Activated CD4-positive, alpha-beta T cell treated with anti-CD3 and anti-CD28 coated beads for 24 hours (primary cell): ENCODE measurements at places on chromosomes 13 and 19.
A peak's percentile ranks its signal among the peaks of the same experiment; 100 is the strongest.

GRCh38 chr19:57747472-57747807 is 825 bp downstream of the ZNF776 start:
- DNase-seq, result no peak

GRCh38 chr19:42254089-42254849 is 659 bp downstream of the ERF start:
- DNase-seq, result peak; percentile 63

GRCh38 chr19:10431943-10432735 is 11.8 kb downstream of the PDE4A start:
- no peak for DNase-seq

DNA sequence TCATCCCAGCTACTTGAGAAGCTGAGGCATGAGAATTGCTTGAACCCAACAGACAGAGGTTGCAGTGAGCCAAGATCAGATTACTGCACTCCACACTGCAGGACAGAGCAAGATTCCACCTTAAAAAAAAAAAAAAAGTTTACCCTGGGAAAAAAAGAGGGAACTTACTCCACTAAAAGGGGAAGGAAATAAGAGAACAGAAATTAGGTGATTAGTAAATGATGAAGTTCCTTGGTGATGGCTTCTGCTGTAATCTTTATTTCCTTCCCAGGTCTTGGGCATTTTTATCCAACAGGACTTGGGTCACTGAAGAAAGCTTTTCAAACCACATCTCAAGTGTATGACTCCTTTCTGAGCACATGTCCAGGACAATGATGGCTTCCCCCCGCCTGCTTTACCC is 9.3 kb downstream of the ZNF780A start:
- DNase-seq, result no peak

DNA sequence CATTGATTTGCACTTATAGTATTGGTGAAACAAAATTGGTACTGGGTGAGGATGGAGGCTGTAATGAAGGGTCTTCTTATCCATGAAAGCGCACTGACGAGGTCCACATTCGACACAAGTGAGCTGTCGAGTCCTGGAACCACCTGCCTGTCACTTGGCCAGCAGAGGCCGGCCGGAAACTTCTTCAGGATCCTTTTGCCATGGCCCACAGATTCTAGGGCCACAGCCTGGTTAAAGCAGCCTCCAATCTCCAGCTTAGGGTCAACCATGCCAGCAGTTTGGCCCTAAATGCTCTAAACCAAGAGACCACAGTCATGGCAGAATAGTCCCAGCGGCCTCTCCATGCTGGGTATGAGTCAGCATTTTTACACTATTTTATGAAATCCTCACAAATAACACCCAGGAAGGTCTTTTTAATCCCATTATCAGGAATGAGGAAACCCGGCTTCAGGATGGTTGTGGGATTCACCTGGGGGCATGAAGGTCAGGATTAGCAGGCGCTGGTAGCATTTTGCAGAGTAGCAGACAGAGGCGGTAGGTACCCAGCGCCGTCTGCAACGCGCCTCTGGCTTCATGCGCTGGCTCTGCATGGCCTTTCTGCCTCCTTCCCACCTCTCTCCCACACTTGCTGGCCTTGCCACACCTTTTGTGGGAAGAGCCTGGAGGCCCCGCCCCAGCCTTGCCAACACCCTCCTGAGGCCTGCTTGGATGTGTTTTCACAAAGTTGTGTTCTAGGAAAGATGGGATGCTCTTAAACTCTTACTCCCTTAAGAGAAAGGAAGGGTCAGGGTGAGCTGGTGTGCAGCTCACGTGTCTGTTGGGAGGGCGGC is 15.2 kb downstream of the GAS6 start:
- DNase-seq, result no peak

DNA sequence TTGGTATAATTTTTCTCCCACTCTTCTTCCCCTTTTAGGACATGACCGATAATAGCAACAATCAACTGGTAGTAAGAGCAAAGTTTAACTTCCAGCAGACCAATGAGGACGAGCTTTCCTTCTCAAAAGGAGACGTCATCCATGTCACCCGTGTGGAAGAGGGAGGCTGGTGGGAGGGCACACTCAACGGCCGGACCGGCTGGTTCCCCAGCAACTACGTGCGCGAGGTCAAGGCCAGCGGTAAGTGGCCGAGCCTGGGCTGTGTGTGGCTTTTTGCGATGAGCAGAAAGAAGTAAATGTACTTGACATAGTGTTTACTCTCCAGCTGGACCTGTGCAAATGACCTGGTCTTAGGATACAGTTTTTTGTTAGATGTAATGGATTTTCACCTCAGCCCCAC is 102.5 kb downstream of the ARHGEF7 start:
- DNase-seq, result no peak

DNA sequence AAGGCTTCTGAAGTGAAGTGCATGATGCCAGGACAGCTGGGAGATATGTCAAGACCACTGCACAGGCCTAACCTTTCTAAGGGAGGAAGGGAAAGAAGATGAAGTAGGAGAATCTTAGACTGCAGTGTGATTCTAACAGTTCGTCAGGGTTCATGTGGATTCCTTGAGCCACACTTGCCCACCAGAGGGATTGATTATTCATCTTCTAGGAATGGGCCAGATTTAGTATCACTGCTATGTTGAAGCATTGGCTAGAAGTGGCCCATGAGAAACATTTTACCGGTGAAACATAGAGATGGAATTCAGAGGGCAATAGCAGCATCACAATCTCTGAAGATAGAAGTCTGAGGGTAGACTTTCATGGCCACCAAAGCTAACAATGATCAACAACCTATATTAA is 550.8 kb upstream of the SLITRK1 start:
- no peak for DNase-seq

DNA sequence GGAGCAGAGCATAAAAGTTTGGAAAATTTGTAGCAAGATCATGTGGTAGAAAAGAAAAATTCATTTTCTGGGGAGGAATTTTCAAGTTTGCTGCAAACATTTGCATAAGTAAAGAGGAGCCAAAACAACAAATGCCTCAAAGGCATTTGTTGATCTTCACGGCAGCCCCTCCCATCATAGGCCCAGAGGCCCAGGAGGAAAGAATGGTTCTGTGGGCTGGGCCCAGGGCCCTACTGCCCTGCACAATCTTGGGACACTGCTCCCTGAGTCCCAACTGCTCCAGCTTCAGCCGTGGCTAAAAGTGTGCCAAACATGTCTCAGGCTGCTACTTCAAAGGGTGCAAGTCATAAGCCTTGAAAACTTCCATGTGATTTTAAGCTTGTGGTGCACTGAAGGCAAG is 11.3 kb downstream of the LGALS13 start:
- no peak for DNase-seq

DNA sequence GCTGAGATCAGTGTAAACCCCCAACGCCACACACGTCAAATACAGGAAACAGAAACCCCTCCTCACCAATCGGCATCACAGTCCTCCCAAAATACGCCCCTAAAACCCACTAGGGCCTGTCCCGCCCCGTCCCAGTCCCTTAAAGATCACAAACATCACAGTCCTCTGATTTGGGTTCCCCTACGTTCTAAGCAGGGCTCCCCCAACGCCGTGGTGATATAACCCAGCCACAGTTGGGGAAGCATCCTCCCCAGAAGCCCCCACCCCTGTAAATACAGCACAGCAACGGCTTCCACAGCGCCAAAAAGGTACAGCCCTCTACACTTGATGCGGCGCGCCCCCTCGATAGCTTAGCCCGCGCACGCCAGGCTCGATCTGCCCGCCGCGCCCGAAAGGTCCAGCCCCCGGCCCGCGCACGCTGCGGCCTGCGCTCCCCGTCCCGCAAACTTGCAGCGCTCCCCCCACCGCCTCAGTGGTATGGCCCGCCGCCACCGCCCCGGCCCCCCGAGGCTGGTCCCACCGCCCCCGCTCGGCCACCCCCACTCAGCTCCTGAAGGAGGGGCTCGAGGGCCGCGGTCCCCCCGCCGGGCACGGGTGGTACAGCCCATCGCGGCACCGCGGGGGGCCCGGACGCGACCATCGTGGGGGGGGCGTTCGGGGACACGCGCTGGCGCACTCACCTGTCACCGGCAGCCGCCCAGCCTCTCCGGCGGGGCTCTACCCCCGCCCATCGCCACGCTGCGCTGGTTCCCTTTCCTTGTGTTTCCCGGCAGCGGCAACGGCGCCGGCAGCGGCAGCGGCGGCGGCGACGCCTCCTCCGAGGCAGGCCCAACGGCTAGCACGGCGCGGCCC is at the start of gene AKT2:
Gene AKT2 (minus strand): TSS at position 845 of the 852 bp plus-strand sequence. CDS start 20,078 bp downstream, outside the sequence.
- peak; percentile 21 for DNase-seq

DNA sequence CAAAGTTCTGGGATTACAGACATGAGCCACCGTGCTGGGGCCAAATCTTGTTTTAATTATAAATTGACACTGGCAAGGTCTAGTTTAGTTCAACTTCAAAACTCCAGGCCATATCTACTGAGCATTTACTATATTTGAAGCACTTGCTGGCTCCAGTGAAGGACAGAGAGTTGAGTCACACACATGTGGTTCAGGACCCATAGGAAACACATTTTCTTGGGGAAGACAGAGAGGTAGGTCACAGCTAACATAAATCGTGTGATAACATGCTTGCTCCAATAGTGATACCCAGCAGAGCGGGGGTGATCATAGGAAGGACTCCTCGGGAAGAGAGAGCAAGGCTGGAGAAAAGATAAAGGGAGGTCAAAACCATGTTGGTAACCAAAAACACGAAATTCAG is 170.6 kb upstream of the TSC22D1 start:
- no peak for DNase-seq

- no peak for DNase-seq
Measured at GRCh38 chr13:59776924-59777690, 386.6 kb downstream of the DIAPH3 start.

DNA sequence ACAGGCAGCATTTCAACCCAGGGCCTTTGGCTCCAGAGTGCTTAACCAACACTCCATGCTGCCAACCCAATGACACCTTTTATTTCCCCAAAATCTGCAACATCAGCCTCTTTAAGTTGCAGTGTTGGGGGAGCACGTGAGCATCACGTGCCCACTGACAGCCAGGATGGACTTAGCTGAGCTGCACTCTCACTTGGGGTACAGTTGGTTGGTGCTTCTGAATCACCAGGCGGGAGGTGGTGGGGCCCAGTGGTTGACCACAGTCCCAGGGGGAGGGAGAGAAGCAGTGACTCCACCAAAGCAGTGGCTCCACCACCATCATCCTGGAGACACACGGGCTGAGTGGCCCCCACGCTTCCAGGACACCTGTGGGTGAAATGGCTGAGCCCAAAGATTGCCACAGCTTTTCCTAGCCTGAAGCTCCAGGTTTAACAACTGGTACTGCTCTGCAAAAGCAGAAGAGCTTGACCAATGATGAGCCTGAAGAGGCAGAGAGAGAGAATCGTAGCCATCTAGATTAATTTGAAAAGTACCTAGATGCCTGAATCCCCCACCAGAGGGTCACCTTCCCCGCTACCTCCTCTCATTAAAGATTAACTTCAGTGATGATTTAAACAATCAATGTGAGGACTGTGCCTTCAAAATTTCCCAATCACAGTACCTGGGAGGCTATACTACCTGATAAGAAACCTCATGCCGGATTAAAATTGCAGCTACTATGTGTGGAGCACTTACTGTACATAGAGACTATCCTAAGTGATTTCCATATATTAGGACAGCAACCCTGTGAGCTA is 193.8 kb downstream of the FOXO1 start:
- no peak for DNase-seq

GRCh38 chr19:29501816-29502580 is 23.8 kb upstream of the VSTM2B start:
- no peak for DNase-seq

DNA sequence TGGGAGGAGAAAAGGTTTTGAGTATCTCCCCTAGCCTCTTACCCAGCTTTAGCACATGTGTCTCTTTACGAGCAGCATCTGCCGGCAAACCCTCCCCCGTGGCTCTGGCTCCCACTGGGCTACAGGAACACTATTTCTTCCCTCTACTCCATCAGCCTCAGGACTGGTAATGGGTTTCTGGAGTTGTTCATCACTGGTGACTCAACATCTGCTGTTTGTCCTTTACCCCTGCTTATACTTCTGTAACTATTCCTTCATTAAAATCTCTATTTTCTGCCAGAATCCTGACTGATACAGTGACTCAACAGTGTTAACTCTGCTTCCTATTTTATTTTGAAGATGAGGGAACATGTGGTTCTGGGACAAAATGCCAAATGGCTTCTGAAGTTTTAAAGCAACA is 437.3 kb upstream of the HTR2A start:
- no peak for DNase-seq

DNA sequence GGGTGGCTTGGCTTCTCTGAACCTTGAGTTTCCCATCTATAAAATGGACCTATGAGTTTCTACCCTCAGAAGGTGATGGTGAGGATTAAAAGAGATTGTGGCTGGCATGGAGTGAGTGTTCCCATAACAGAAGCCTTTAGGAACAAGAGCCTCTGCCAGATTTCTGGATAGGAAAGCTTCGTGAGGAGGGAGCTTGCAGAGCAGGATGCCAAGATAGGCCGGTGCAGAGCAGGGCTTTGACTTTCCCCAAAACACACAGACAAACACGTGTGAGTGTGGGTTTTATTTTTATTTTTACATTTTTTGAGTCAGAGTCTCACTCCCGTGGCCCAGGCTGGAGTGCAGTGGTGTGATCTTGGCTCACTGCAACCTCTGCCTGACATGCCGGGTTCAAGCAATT is 3.7 kb upstream of the CNN1 start:
- no peak for DNase-seq

GRCh38 chr13:106610486-106610885 is 42.5 kb upstream of the ARGLU1 start:
- no peak for DNase-seq

- DNase-seq, result no peak
Measured at GRCh38 chr13:43377149-43377548, 353.8 kb downstream of the DNAJC15 start.

DNA sequence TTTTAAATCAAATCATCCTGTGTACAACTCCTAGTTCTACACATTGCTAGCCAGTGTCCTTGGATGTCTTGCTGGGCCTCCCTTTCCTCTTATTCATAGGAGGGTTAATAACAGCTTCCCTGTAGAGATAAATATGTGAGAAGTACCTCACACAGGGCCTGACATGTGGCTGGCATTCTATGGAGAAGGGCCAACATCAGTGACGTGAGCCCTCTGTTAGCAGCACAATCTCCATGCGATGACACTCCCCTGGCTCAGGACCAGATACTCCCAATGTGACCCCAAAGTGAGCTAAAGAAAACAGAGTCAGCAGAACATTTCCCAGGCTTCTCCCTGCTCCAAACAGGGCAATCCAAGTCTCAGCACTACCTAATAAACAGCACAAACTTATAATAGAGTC is 818.4 kb downstream of the DIAPH3 start:
- no peak for DNase-seq

- DNase-seq, result no peak
Measured at GRCh38 chr19:13063461-13064091, 39.1 kb downstream of the LYL1 start.

- DNase-seq, result no peak
Measured at GRCh38 chr13:56110751-56111150, 1030.0 kb upstream of the PRR20A start.

- DNase-seq, result no peak
Measured at GRCh38 chr19:31334849-31335624, 14.2 kb downstream of the TSHZ3 start.

- DNase-seq, result no peak
Measured at GRCh38 chr13:25295228-25295627, 6.2 kb upstream of the NUP58 start.
